NCI-H460 (cell line): ENCODE measurements at places on chromosomes 16 and 17. TPM values are rescaled to one million over a fixed set of nuclear protein-coding genes. Genes with fewer than 3 reads are reported as not detected.
A peak's percentile ranks its signal among the peaks of the same experiment; 100 is the strongest.

The FASN gene
- 53.8 and 54.7 TPM in 2 replicates for total RNA-seq

The ERBB2 gene
- total RNA-seq = 15.7 and 17.4 TPM in 2 replicates

DNA sequence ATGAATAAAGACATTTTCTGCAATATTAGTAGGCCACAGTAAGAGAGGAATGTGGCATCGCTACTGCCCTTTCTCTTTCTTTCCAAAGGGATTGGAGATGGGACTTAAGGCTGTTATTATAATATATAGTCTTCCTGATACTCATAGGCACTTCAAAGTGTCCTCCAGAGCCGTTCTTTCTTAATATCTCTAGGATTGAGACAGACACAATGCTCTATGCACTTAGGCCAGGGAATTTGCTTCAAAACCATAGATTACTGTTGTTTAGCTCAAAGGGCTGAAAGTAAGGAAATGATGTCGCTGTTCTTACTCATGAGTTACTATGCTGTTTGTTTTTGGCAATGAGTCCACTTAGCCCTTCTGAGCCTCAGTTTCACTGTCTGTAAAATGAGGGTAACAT is 590.5 kb downstream of the CDH11 start:
- no peak for DNase-seq

The RABEP1 gene
- total RNA-seq = 48.6 and 54.2 TPM in 2 replicates

GRCh38 chr17:30095507-30096244 is 20.9 kb upstream of the NSRP1 start:
- peak; percentile 65 for DNase-seq

DNA sequence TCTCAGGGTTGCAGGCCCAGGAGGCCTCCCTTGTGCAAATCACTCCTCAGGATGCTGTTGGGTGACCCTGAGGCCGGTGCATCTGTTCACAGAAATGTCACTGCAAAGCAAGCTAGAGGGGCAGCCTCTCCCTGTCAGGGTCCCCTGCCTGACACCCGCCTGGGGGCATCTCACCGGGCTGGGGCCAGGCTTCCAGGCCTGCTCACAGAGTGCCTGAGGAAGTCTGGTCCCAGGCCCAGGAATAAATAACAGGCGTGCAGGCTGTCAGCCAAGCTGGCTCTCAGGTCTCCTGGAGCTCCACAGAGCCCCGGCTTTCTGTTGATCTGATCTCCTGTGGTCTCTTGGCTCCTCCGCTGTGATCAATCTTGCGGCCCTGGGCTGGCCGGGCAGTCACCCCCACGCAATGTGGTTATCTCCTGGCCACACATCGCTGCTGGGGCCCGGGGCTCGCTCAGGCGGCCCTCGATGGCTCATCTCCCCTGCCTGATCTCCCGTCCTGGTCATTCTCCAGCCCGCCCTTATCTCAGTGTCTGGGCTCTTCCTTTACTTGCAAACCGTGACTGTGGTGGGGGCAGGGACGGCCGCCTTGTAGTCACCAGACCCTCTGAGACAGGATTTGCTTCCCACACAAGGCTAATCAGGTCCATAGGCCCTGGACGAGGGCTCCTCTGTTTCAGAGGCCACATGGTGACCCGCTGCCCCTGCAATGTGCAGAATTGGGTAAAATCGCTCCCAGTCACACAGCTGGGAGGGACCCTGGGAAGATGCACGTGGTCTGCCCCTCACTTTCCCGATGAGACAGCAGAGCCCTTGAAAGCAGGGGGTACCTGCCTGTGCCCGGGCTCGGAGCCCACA is 231.2 kb upstream of the GSE1 start:
- no peak for DNase-seq
